ENCODE measurements at places on chromosomes 5 and 9.

GRCh38 chr5:82259172-82259800 is 18.9 kb downstream of the RPS23 start:
- DNase-seq, result peak; percentile 36

GRCh38 chr5:150512368-150512747 is 4.4 kb downstream of the NDST1 start:
- peak; percentile 58 for DNase-seq

DNA sequence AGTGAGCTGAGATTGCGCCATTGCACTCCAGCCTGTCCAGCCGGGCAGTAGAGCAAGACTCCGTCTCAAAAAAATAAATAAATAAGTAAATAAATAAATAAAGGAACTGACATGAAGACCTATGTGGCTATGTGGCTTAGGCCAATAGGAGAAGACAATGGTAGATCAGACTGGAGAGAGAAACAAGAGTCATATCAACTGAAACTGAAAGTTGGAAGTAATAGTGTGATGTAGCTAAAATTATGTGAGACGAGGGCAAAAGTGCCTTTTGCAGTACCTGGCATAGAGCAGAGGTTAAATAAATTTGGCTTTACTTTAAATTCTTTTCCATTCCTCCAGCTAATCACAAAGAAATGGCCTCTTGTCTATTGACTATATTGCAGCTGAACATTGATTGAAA is 7.3 kb downstream of the FBP2 start:
- no peak for DNase-seq

- DNase-seq, result no peak
These were observed 18.0 kb downstream of the GFI1B start for GRCh38 chr9:132996526-132996925.

DNA sequence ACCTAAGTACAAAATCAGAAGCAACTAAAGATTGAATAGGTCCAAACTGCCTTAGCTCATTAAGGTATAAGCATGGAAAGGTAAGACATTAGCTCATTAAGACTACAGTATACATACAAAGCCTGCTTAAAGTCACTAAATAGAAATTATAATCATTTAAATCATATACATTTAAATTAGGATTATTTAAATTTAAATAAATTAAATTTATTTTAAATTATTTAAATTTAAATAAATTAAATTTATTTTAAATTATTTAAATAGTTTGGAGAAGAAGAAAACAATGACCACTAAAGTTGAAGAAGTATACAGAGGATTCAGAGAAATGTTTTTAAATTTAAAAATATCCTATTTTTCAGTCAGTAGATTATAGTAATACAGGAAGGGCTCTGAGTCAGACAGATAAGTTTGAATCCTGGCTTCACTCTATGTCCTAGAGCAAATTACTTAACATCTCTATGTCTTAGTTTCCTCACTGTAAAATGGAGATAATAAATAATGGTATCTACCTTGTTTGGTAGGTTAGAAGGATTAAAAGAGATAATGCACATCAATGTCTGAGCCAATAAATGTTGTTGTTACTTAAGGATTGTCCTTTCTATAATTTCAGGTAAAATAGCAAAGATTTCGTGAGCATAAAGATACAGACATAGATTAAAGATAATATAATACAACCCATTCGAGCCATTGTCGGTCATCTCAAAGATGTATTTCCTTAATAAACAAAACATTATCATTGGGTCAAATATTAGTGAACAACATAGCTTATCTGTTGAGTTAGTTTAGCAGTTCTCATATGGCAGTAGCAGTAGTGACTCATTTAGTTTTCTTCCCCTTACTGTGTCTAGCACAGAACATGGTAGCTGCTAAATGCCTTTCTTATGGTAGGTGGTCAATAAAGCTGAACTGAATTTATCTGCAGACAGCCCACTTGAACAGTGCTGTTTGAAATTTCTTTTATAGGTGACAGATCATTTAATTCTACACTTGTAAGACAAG is 100.6 kb downstream of the KIAA0825 start:
- DNase-seq, result no peak

DNA sequence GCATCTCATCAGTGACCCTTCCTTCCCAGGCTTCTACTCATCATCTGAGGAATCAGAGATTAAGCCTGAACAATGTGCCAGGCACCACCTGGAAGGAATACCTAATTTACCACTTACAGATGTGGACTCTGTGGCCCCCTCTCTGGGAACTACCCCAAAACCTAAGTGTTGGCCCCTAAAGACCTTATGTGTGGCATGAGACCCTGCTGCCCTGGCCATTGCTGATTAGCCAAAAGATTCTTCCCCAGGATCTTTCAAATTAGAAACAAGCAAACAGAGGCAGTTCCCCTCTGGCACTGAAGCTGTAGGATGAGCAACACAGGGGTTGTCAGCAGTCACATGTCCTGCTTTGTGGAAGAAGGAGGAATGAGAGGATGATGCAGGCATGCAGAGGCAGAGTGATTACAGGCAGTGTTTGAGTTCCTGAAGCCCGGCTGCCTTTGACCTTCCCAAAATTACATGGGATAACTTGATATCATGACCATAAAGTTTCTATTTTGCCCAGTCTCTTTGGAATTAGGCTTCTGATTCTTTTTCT is 10.6 kb downstream of the SPINK4 start:
- peak; percentile 76 for DNase-seq

DNA sequence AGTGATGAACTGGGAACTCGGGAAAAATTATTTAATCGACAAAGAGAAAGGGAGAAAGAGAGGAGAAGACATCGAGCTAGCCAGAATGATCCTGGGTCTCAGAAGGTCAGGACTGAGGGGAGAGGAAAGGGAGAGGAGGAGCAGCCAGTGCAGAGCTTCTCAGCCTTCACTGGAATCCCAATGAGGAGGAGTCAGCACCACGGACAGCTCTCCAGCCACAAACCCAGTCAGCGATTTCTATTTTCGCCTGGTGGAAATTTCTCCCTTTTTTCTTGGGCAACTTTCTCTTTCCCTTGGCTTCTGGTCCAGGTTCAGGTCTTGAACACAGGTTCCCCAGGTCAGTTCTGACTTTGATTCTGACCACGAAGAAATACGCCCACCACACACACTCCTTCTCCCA is 1.6 kb upstream of the BRINP1 start:
- peak; percentile 25 for DNase-seq

- no peak for DNase-seq
These were observed 223.5 kb upstream of the DAB2 start for GRCh38 chr5:39648085-39648847.

DNA sequence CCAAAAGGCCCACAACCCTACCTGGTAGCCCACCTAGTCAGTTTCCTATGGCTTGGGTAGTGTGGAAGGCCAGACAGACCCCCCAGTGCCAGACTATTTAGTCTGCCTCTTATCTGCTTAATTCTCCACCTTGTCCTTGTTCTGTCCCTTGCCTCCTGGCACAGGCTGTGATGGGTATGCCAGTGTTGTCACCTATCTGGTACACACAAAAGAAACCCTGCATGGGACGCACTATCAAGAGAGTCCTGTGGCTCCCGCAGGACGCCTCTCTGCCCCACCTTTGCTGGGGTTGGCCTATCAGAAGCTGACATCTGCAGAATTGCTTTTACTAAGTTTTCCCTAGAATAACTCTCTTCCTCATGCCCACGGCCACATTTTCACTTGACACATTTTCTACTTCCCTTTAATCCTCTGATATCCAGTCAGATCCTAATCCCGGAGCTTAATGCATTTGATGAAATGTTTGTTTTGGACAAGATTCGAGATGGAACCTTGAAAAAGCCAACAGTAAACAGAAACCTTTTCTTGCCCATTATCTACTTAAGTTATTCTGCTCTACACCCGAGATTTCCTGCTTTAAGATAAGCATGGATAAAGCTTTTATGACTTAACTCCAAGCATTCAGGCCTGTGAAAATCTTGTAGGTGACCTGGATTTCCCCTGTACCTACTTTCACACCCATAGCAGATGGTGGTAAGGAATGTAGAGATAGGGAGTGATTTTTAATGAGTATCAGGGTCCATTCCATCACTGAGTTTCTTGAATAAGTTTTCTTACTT is 468.5 kb downstream of the ZNF608 start:
- no peak for DNase-seq

GRCh38 chr5:96720408-96720807 is 58.2 kb downstream of the CAST start:
- no peak for DNase-seq

DNA sequence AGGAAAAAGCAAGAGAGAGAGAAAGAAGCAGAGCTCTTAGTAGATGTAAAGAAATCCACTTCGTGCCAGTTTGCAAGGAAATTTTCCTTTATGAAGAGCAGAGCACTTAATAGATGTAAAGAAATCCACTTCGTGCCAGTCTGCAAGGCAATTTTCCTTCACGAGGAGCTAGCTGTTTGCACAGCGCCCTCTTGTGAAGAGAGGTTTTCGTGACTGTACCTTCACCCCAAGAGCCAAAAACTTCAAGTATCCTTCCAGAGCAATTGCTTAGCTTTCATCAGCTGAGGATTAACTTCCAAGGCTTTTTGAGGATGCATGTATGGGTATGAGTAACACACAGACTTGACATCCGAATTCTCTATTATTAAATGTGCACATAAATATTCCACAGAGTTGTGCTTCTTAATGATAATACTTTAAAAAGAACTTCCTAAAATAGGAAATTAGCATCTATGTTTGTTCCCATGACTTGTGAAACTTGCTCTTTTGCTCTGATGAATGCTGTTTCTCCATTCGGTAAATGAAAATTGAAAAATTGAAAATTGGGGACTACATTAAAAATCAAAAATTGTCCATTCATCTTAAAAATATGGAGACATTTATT is 525.6 kb downstream of the PDE4D start:
- peak; percentile 61 for DNase-seq

- no peak for DNase-seq
These were observed 63.9 kb downstream of the MEGF9 start for GRCh38 chr9:120650352-120650751.

- no peak for DNase-seq
These were observed 27.0 kb upstream of the IFNB1 start for GRCh38 chr9:21104787-21105186.

GRCh38 chr9:109551651-109552050 is 53.5 kb upstream of the PTPN3 start:
- DNase-seq, result no peak

GRCh38 chr5:102931085-102931725 is 176.1 kb downstream of the PAM start:
- DNase-seq, result no peak

DNA sequence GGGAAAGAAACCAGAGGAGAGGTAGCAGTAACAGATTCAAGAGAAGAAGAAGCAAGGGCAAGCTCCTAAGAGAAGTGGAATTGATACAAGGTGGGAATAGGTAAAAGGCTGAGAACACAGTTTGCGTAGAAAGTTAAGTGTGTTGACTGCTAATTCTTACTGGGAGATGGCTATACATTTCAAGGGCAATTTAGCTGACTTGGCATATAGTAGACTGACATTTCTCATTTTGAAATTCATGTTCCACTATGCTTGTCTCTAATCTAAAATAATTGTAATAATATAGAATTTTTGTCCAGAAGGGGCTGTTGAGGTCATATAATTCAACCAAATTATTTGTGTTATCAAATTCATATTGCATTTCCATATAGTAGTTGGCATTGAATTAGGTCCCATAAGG is 144.0 kb downstream of the ATG10 start:
- no peak for DNase-seq

GRCh38 chr9:94847486-94847885 is 121.0 kb downstream of the AOPEP start:
- DNase-seq, result peak; percentile 81

DNA sequence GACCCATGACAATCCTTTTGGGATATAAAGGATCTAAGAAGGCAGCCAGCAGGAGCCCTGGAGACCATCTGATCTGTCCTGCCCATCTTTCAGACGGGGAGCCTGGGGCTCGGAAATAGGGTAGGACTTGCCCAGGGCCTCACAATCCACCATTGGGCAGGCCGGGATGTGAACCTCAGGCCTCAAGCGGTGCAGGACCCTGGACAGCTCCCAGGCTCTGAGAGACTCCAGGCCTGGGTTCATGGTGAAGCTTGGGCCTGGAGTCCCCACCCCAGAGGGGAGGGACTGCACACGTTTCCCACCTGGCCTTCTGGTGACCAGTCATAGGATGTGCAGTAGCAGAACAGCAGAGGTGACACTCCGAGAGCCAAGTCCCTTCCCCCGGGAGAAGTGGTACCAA is 36.6 kb upstream of the RAPGEF1 start:
- DNase-seq, result peak; percentile 15

DNA sequence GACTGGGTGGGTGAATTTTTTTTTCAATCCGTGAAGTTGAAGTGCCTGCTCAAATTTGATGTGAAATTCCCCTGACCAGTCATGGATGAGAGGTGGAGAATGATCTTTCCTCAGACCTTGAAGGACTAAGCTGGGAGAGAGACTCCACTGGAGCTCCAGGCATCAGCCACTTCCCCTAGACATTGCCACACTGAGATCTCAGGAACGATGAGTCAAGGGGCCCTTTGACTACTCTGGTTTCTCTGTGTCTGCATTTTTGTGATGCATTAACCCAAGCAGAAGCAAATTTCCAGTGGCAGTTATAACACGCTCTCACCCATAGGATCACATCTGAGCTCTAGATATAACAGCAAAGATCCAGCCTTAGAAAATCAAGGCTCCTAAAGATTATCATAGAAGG is 171.2 kb upstream of the KIF2A start:
- peak; percentile 26 for DNase-seq

DNA sequence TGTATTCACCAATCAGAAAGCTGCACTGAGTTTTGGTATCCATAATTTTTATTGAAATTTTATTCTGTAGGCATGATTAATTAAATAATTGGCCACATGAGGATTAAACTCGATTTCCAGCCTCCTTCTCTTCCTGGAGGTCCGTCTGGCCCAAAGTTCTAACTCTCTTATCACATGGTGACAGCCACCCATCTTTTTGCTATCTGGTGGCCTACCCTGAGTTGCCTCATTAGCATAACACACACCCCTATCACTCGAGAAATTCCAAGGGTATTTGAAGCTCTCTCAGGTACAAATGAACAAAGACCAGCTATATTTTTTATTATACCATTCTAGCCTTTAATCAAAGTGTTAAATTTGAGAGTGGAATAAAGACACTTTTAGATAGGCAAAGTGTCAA is 57.7 kb downstream of the APC start:
- no peak for DNase-seq

DNA sequence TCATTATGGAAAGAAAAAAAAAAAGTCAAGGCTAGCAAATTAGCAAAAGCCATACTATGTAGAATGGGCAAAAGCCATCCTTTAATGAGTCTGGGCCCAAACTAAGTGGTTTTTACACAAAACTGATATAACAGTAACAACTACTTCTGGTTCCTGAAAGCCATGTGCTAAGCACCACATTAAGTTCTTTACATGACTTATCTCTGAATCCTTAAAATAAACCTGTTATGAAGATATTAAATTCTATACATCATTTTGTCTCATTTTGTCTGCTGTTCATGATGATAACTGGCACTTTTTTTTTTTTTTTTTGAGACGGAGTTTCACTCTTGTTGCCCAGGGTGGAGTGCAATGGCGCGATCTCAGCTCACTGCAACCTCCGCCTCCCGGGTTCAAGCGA is 5.0 kb downstream of the FNIP1 start:
- DNase-seq, result no peak

DNA sequence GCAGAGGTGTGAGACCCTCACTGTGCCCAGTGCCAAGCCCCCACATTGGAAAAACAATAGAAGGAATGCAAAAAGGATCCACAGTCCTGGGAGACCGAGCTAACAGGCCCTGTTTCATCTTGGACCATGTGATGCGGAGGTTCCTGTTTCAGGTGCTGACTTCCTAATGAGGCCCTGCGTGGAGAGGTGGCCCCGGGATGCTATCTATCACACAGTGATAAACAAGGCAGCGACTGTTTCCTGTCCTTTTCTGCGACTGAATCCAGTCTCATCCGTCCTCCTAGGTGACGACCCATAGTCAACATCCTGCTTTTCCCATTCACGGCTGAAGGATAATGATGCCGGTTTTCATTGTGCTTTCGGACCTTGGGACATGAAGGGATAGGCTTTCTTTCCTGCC is 56.4 kb upstream of the BOD1 start:
- no peak for DNase-seq

All from AG10803 (cell line).